ENCODE measurements at places on chromosomes 2 and 18. TPM values are rescaled to one million over a fixed set of nuclear protein-coding genes. Genes with fewer than 3 reads are reported as not detected.

DNA sequence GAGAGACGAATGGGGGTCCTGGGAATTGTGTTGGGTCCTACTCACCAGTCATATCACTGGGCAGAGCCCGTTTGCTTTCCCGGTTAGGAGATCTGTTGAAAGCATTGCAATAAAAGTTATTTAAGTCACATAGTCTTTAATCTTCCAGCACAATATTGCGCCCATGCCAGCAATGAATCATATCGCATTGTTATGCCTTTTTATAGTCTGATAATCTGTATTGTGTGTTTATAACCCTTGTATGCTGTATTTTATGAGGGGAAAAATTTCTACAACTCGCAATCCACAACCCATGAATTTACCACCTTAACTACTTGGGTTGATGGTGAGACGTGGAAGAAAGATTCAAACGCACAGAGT lies 211.9 kb upstream of the SMIM21 start:
- no peak for DNase-seq

- no peak for DNase-seq
Observed at GRCh38 chr2:70461414-70461813, 92.2 kb downstream of the TGFA start.

DNA sequence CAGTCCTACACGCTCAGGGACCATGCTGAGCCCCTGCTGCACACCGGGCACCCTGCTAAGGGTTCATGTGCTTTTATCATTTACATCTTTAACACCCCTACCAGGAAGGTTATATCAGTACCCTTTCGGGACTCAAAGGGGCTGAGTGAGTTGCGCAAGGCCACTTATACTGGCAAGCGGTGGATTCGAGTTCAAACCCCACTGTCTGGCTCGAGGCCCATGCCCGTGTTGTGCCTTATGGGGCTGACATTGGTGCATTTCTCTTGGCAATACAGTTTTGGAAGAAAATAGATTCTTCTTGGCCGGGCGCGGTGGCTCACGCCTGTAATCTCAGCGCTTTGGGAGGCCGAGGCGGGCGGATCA lies 69.5 kb upstream of the MAP4K4 start:
- DNase-seq, result no peak

DNA sequence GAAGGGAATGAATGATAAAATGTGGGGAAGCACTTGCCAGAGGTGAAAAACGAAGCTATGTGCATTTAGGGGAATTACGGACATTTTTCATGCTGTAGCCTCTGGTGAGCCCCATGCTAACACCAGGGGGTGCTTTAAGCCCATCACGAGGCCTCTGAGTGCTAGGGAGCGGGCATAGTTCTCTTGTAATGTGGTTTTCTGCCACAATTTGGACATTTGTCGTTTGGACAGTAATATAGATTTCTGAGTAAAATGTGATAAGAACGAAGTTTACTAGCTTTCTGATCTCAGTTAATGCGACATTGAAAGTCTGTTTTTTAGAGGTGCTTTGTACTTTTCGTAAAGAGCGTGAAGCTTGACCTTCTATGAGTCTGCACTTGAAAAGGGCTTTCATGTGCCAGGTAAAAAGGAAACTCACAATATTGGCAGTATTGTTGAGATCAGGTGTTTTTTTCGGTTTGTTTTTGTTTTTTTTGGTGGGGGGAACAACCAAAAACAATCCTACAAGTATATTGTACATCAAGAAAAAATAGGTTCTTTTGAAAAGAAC lies 50.6 kb downstream of the TRAF3IP1 start:
- DNase-seq, result peak; percentile 71

- no peak for DNase-seq
Observed at GRCh38 chr2:127421871-127422558, 3.8 kb downstream of the PROC start.

DNA sequence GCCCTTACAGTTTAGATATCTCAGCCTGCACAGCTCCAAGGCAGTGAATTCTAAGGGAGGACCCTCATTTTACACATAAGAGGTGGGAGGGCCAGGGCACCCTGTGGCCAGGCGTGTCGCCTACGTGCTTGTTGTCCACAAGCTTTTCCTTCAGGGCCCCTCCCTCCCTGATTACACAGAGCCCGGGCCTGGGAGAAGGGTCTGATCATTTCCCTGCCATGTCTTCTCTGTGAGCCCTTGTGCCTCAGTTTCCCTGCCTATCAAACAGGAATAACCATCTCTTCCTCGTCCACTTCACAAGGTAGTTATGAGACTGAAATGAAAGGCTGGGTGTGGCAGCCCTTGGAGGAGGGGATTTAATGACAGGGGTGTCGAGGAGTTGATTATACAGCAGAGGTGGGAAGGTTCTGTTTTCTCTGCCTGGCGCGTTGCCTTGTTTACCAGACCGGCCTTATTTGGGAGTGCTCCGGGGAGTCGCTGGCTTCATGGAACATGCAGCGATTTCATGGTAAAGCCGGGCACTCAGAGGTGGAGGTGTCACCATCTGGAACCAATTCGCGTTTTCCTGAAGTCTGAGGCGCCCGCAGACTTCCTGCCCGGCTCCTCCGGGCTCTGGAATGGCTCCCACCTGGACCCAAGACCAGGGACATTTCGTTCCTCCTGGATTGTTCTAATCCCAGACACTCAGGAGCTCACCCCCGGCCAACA lies 208.9 kb downstream of the KLHL29 start:
- no peak for DNase-seq

DNA sequence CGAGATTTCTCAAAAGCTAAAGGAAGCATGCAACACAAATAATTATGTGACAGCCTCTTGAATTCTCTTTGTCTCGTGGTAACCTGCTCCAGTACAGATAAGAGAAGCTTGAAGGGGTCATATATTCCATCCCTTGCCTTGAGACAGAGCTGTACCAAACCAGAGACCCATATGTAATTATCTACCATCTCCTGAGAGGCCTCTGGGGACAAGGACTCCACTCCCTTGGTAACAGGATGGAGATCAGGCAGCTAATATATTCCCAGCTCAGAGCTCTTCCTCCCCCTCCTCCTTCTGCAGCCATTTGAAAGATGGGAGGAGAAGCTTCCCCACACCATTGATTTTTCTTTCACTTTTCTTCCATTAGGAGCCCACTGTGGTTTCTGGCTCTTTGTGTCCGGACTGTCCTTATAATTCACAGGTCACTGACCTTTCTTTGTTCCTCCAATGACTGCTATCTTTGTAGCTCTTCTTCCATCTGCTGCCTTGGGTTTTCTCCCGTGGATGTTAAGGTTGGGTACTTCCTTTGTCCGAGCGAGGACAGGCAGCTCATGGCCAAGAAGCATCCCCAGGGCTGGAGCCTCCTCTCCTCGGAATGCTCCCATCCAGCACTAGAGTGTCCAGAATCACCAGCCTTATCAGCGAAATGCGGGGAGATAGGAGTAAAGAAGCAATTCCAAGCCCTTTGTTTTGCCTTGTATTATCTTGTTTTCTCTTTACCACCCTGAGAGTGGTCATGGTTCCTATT lies 72.6 kb upstream of the STPG4 start:
- no peak for DNase-seq

DNA sequence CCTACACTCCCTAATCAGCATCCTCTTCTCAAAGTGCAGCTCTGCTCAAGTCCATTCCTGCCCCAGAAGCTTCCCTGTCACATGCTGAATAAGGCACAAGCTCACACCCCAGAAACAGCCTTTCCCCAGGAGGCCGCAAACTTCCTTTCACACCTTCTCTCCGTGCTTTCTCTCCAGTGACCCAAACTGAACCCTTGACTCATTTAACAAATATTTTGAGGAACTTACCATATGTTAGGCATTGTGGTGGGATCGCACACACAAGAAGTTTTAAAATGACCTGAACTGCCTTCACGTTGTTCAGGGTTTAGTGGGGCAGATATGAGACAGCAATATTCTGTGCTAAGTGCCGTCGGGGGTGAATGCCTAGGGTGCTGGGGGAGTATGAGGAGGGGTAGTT lies 161.3 kb downstream of the INSIG2 start:
- peak; percentile 68 for DNase-seq

GRCh38 chr18:76960528-76961035 lies 138.2 kb downstream of the ZNF236 start:
- no peak for DNase-seq

UNC80 gene
- not detected for total RNA-seq

All from PC-3 (cell line).